Activated CD8-positive, alpha-beta T cell treated with anti-CD3 and anti-CD28 coated beads, Interleukin-2, amount 10 ng/mL, durations not matched to agents 7 days and 5 days (primary cell): ENCODE measurements at places on chromosomes 11 and 22. TPM values are rescaled to one million over a fixed set of nuclear protein-coding genes. Genes with fewer than 3 reads are reported as not detected.

PCSK7 gene
- 161 TPM for total RNA-seq

- no peaks in the 10 kb centered on the region for H3K36me3 ChIP-seq
- no peak overlapping the region for H3K27ac ChIP-seq
- H3K4me1 ChIP-seq, result no peaks in the 10 kb centered on the region
These were observed 16.4 kb downstream of the ATP5MG start for GRCh38 chr11:118417801-118418200.

FADD gene
- total RNA-seq, result 37.8 TPM

OR6A2 gene
- 0.05 TPM for total RNA-seq
